ENCODE measurements at places on chromosomes 16 and 17.

DNA sequence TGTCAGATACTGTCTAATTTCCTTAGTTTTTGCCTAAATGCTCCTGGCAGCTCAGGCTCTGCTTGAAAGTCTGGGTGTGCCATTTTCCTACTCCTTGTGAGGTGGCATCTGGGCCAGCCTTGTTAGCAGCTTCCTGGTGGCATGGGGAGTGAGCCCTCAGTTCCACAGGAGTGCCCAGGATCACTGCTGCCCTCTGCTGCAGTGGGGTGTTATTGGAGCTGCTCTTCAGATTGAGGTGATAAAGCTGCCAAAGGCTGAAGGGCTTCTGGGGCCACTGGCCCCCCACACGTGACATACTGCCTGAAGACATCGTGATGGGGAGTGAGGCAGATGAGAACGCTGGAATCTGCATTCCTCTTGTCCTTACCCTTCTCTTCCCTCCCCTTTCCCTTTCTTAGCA lies 27.4 kb downstream of the CEP95 start:
- no peaks in the 10 kb centered on the region for H3K4me1 ChIP-seq
- DNase-seq: no peak
- H3K27ac ChIP-seq: no peak overlapping the region

DNA sequence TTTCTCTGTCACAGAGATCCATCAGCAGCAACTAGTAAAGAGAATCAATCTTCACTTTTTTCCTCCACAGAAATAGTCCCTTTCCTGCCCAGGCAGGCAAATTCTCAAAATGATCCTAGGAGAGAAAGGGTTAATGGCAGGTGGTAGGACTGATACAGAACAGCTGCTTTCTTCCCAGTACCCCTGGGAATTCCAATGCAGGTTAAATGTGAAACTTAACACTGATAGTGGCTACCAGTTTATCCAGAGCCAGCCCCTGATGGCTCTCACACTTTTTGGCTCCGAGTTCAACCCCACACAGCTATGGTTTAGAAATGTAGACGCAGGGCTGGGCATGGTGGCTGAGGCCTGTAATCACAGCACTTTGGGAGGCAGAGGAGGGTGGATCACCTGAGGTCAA lies 22.2 kb downstream of the MARVELD3 start:
- no peak for DNase-seq
- no peak overlapping the region for H3K27ac ChIP-seq
- H3K4me1 ChIP-seq: no peaks in the 10 kb centered on the region
- H3K27me3 ChIP-seq: no peaks in the 10 kb centered on the region

GRCh38 chr17:51010173-51010675 lies 110.4 kb downstream of the SPAG9 start:
- no peak for DNase-seq
- peaks cover 2% of the 10 kb centered on the region for H3K4me1 ChIP-seq
- peaks cover 18% of the 10 kb centered on the region for H3K36me3 ChIP-seq
- no peak overlapping the region for H3K4me3 ChIP-seq

GRCh38 chr16:29819506-29819905 lies 756 bp upstream of the MVP start:
- H3K4me3 ChIP-seq: no peak overlapping the region
- peaks cover 60% of the 10 kb centered on the region for H3K4me1 ChIP-seq
- H3K27ac ChIP-seq: no peak overlapping the region
- no peaks in the 10 kb centered on the region for H3K27me3 ChIP-seq

GRCh38 chr16:24668481-24669061 lies 60.9 kb upstream of the TNRC6A start:
- no peak overlapping the region for H3K27ac ChIP-seq
- DNase-seq: peak; percentile 60
- H3K4me1 ChIP-seq: peaks cover 14% of the 10 kb centered on the region
- H3K36me3 ChIP-seq: no peaks in the 10 kb centered on the region
